Activated CD4-positive, alpha-beta T cell treated with anti-CD3 and anti-CD28 coated beads for 24 hours (primary cell): ENCODE measurements at places on chromosomes 1 and 21.

- DNase-seq, result no peak
These were observed 44.2 kb upstream of the RGS7 start for GRCh38 chr1:241401156-241401555.

DNA sequence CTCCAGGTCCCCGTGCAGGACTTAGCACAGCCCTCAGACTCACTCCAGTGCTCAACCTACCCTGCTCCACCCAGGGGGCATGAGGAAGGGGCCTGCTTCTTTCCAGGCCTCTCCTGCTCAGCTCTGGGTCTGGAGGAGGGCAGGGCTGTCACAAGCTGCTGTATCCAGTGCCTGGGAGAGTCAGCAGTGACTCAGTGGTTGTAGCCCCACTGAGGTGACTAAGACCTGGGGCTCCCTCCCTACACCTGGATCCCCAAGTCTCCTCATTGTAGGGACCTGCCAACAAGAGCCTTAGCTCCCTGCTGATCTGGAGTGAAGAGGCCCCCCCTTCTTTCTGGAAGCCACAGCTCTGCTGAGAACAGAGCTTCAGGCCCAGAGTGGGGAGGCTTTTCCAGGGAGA lies 36.1 kb upstream of the FAM131C start:
- DNase-seq, result no peak

DNA sequence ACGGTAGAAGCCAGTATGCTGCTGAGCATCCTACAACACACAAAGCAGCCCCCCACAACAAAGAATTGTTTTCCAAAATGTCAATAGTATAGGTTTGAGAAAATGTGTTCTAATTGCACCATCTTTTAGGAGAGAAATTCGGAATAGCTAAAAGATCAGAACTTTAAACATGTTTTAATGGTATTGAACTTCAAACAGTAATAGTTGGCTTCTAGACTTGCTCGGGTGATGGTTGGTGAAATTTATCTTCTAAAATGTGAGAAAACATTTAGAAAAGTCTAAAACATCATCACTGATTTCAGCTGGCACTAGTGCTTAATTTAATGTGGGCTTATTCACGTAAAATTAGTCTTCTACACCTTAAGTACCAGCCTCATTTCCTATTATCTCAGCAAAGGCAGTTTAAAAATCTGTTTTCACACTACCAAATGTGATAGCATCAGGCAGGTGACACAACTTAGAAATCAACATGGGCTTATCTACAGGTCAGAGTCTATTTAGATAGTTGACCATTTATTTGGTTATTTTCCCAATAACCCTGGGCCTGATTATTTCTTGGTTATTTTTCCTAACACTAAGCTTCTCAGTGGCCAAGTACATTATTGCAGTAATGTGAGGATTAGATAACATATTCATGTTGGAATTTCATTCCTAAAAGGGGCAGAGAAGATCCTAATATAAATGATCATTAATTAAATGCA lies 399.3 kb upstream of the PKN2 start:
- no peak for DNase-seq

DNA sequence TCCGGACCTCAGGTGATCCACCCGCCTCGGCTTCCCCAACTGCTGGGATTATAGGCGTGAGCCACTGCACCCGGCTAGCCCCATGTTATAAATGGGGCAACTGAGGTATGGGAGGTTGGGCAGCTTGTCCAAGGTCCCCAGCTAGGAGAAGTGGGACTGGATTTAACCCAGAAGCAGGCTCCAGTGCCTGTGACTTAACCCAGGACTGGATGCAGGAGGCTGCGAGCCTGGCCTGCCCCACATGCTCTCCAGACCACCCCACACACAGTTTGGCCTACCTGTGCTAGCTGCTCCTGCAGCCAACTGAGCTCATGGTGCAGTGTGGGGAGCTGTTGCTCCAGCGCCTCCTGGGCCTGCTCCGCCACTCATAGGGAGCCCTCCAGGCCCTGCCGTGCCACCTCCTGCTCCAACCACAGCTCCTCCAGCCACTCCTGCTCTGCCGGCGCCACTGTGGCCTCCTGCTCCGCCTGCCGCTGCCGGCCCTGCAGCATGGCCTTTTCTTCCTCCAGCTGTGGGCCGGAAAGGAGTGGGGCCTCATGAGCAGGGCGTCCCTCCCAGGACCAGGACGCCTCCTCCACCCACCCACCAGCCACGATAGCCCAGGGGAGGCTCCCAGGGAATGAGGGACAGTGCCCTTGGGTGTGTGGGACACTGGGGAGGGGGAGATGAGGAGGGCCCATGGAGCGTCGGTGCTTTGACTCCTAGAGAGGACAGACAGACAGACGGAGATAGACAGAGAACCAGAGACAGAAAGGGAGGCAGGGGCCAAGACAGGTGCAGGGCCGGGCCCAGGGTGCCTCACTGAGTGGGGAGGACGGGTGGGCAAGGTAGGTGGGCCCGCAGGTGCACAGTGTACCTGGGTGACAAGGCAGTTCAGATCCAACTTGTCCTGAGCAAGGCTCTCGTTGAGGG lies 12.4 kb upstream of the NBPF1 start:
- DNase-seq, result no peak

DNA sequence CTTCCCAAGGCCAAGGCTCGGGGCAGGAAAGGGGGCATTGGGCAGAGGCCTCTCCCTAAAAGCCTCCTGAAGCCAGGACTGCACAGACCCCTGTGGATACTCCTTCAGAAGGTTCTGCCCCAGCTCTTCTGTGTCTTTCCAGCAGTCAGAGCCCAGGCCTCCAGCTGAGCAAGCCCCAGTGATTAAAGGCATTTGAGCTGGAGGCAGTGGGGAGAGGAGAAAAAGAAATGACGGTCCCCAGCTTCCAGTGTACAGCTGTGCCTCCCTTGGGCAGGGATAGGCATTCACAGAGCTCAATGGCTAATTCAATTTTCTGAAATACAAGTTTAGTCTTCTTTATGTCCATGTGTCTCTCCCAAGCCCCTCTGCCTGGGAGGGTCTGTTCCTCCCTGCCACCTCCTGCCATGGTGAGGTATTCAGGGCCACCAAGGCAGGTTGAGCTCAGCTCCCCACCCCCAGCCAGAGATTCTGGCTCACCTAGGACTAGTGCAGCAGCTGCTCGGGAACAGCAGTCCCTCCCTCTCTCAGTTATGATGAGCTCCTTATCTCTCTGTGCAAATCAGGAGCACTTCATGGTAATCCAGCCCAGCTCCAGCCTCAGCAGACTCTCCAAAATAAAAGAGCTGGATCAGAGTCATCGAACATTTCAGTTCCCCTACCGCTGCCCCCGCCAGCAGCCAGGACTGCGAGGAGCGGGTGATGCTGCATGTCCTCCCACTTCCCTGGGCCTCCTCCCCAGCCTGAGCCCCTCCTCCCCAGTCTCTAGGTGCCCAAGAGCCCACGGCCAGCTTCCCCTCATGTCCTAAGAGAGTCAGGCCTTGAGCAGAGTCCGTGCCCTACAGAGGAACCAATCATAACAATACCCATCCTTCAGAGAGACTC lies 208.4 kb upstream of the ZC3H12A start:
- DNase-seq, result no peak

DNA sequence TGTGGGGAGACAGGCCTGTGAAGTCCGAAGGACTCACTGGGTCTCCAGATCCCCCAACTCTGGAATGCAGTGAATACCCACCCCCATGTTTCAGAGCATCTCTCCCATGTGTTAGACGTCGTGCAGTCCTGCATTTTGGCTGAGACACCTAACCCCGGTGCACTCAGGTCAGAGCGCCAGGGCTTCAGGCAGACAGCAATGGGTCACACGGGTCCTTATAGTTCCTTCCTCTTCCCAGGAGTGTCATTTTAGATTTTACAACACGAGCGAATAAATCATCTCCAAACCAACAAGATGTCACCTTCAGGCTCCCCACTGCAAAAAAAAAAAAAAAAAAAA lies 5.1 kb downstream of the PRRX1 start:
- no peak for DNase-seq

GRCh38 chr1:172394141-172394751 lies 26.2 kb upstream of the C1orf105 start:
- peak; percentile 38 for DNase-seq

DNA sequence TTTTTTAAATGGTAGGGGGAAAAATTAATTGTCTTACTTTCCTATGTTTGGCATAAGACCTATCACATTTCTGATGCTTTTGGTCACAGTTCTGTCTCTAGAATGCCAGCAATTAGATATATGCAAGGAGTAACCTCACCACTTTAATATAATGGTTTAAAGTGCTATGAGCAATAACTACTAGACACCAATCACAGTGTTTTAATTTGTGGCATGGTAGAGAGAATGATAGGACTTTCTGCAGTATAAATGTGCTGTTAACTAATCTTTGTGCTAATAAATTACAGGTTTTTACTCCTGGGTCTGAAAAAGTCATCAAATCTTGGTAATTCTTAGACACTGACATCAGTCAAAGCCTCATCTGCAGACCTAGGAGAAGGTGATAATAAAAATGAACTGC lies 2110.3 kb downstream of the NCAM2 start:
- DNase-seq, result no peak

DNA sequence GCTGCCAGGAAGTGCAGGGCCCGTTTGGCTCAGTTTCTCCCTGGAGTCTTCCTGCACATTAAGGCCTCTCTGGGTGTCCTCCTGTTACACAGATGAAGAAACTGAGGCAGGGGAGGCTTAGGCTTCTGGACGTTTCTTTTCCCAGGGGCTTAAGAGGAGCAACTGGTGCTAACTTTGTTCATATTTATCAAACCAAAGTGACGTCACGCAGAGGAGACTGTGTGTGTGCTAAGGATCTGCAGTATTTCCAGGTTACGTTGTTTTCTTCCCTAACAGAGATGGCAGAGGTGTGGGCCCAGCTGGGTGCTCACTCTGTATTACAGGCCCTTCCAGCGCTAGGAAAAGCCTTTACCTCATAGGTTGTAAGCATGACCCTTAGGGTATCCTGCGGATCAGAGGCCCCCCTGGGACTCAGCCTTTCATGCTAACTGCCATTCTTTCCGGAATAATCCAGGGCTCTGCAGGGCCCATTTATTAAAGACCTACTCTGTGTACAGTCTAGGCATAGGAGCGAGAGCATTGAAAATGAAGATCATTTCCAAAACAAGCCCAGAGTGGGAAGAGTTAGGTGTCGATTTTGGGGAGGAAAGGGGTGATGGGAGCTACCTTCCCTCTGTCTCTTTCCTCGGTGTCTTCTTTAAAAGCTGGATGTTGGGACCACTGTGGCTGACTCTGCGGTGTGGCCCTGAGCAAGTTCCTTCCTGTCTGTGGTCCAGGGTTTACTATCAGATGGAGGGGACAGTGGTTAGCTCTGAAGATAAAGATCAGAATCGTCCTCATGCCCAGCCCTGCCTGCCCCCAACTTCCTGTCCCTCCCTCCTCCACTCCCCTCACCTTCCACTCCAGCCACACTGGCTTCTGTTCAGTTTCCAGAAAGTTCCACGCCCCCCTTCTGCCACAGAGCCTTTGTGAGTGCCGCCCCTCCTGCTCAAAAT lies 4.6 kb downstream of the AGTRAP start:
- DNase-seq, result peak; percentile 5

GRCh38 chr1:235996048-235996785 lies 68.7 kb downstream of the NID1 start:
- no peak for DNase-seq

- no peak for DNase-seq
These were observed 22.3 kb downstream of the THEM4 start for GRCh38 chr1:151887028-151887427.

DNA sequence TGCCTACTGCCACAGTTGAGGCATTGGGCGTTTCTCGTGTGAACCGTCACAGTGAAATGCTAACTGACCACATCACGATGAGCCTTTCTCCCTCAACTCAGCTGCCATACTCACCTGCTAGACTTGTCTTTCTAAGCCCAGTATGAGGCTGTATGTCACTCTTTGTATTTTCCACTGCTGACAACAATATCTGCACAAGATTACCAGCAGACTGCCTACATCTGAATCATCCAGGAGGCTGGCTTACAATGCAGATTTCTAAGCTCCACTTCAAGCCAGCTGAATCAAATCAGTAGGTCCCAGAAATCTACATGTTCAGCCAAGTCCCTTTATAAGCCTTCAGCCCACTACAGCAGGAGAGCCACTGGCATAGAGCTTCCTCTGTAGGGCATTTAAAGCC lies 355.0 kb upstream of the DUSP10 start:
- no peak for DNase-seq

- no peak for DNase-seq
These were observed 19.9 kb downstream of the OR2L13 start for GRCh38 chr1:248114890-248115289.

GRCh38 chr1:68115308-68115707 lies 64.9 kb upstream of the DIRAS3 start:
- DNase-seq, result no peak

DNA sequence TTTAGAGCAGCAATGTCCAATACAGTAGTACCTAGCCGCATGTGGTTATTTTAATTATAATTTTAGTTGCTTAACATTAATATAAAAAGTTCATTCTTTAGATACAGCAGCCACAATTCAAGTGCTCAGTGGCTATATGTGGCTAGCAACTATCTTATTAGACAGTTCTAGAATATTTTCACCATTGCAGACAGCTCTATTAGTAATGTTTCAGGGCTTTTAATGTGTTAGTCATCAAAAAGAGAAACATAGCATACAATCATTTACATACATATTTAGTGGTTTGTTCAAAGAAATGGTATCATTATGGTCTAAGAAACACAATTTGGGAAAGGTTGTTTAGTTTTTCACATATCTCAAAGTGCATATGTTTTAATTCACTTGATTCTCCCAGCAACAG lies 66.6 kb upstream of the DYNLT5 start:
- DNase-seq, result no peak

GRCh38 chr1:203426870-203427269 lies 48.7 kb upstream of the PRELP start:
- no peak for DNase-seq

DNA sequence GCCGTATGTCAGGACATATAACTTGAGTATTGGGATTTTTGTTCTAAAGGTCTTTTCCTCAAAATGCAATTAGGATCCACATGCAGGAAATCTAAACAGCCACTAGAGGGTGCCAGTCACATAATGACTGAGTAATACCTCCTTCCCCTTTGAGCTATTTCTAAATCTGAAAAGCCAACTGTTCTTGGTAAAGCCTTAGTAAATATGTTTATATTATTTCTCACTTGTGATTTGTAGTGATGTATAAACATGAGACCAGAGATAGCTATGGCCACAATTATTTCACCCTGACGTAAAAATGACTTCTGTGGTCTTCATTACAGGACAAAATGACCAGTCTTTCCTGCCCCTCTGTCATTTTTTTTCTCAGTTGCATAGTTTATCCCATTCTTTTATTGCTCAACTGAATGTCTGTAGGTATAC lies 41.0 kb upstream of the DR1 start:
- DNase-seq, result peak; percentile 39

DNA sequence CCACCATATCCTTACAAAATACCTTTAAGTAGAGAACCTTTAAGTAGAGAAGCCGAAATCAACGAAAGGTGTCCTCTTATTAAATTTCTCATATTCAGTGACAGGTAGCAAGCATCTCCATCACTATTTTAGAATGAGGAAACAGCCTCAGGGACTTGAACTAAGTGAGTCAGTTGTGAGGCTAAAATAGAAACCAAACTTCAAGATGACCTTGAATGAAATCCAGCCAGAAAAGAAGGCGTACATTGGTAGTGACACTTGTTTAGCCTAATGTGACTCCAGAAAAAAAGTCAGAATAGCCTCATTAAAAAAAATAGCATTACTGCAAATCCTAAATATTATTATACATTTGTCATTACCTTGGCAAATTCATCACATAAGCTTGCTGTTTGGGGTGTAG lies 20.1 kb downstream of the RGS8 start:
- no peak for DNase-seq
